Epithelial cell of alveolus of lung (primary cell): ENCODE measurements at places on chromosomes 5 and 9. TPM values are rescaled to one million over a fixed set of nuclear protein-coding genes. Genes with fewer than 3 reads are reported as not detected.

The REEP2 gene
- 11.3 and 28.3 TPM in 2 replicates for total RNA-seq

The CDKN2B-AS1 gene
- total RNA-seq = 1.6 TPM in 1 of 2 replicates, not detected in the other

The CBY3 gene
- not detected in 2 replicates for total RNA-seq

The PLPP7 gene
- 4.5 and 5.1 TPM in 2 replicates for total RNA-seq

The GRIN3A gene
- not detected in 2 replicates for total RNA-seq

The TGFBI gene
- 2,808 and 2,889 TPM in 2 replicates for total RNA-seq

The RNF130 gene
- 25.3 and 56.7 TPM in 2 replicates for total RNA-seq

The GADD45G gene
- total RNA-seq = 1.8 and 6.5 TPM in 2 replicates

The DND1 gene
- total RNA-seq = 0.26 and 0.64 TPM in 2 replicates

The RNF224 gene
- total RNA-seq = not detected in 2 replicates

The FOXD4 gene
- 0.24 and 0.65 TPM in 2 replicates for total RNA-seq

The OLFML2A gene
- total RNA-seq = 15.8 and 89.3 TPM in 2 replicates
